ENCODE measurements at places on chromosomes 12 and 14. TPM values are rescaled to one million over a fixed set of nuclear protein-coding genes. Genes with fewer than 3 reads are reported as not detected.

DNA sequence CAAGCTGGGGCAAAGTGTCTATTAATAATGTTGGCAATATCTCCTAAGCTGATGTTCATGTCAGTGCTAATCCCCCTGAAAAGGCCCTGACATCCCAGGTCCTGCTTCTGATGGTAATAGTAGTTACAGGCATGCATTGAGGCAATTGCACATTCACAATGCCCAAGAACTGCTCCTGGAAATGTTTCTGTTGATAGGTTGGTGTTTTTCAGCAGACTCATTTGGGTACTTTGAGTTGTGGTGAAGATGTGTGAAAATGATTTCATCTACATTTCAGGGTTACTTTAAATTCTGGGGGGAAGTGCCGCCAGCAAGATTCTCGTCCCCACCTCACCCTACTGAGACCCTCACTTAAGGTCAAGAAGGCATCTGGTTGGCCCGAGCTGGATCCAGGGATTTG, 92.9 kb downstream of the BBS10 start:
- DNase-seq, result no peak

The FAIM2 gene
- 7.2 TPM for total RNA-seq

The TAS2R8 gene
- not detected for total RNA-seq

DNA sequence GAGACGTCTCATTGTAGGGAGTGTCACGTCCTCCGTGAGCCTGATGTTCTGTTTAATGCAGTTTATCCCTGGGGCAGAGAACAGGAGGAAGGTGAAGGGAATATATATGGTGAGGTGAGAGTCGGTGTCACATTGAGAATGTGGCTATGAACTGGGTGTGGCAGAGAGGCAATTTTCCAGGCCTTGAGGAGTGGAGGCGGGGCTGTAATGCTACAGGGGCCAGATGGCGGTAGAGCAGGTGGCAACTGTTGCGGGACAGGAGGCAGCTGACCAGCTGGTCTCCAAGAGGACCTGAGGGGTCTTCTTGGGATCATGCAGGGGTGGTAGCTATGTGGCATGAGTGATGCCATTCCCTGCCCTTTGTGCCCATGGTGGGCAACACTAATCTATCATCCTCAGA, 59.6 kb downstream of the CACNA1C start:
- no peak for DNase-seq

The ESR2 gene
- not detected for total RNA-seq

DNA sequence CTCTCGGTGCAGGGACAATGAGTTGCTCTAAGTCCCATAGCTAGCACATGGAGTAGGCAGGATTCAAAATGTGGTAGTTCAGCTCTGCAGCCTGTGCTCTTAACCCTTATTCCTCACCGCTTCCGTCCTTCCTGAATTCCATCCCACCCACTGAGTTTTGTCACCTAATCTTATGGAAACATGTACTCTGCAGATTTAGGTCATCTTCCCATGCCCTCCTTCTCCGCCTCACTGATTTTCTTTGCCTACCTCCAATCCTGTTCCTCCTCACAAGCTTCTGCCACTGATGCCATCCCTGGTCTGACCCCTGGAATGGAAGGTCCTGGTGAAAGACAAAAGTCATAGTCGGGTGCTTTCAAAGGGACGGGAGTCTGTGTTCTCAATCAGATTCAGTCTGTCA, 46.5 kb upstream of the ABCC9 start:
- DNase-seq, result no peak

GRCh38 chr12:121561009-121561395, 19.8 kb downstream of the KDM2B start:
- DNase-seq, result no peak

The VSX2 gene
- not detected for total RNA-seq

The RPS6KL1 gene
- total RNA-seq, result 9.7 TPM

DNA sequence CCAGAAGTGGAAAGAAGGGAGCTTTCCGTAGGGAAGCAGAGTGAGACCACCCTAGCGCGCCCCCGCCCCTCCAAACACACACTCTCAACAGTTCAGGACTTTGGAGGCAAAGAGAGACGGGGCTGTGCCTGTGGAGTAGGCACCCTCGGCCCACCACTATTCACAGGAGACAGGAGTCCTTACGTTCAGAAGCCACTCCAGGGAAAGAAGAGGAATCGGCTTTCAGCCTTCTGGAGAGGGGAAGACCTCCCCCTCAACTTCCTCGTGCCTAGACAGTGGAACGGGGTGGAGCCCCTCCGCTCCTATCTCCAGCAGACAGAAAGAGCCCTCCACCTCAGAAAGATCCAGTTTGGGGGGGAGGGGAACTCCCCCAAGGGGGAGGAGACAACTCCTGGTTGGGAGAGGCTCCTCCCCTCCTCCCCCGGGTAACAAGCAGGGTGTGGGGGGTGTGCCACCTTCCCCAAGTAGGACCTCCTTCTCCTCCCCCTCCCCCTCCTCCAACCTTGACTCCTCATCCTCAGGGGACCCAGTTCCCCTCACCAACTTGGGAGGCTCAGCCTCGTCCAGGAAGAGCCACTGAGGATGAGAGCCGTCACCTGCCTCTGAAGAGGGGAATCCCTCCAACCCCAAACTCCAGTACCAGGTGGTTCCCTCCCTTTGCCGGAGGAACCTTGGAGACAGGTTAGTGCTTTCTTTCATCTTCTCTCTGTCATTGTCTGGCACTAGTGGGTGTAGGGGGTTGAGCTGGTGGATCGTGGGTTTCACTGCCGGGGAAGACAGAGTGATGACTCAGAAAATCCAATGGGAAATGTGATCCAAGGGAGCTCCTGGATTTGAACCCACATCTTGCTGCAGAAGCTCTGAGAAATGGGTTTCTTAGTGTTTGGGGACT, 883 bp downstream of the FOXJ2 start:
- no peak for DNase-seq

The PRR4 gene
- total RNA-seq, result 1.6 TPM

GRCh38 chr14:32491416-32492016, 162.4 kb downstream of the AKAP6 start:
- no peak for DNase-seq

DNA sequence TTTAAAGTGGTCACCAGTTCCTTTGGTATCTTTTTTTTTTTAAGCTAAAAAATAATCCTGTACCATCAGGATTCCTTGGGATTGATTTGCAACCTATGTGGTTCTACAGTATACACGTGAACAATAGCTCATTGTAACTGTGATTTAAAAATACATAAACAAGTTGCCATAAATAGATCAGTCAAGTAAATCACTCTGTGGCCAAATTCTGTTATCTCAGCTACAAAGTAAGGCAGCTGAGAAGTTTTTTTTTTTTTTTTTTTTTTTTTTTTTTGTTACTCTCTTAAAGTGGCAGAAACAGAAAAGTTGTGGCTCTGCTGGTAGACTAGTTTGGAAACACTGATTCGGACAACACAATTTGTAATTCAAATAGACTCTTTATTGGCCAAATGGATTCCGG, 104.5 kb downstream of the PRICKLE1 start:
- no peak for DNase-seq

DNA sequence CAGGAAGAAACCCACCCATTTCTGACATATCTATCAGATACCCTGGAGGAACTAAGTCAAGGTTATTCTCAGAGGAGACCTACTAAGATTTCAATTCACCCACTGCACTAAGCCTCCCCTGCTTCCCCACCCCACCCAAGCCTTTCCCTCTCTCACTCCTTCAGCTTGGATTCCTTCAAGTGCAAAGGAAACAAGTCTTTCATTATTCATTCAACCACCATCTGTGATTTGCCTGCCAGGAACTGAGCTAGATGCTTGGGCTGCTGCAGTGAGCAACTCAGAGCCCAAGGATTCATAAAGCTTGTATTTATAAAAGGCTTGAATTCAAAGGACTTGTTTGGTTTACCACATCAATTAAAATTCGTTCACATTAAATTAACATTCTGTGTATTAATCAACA, 161.3 kb downstream of the GXYLT1 start:
- DNase-seq, result no peak

The CMKLR1 gene
- total RNA-seq, result 14.5 TPM

DNA sequence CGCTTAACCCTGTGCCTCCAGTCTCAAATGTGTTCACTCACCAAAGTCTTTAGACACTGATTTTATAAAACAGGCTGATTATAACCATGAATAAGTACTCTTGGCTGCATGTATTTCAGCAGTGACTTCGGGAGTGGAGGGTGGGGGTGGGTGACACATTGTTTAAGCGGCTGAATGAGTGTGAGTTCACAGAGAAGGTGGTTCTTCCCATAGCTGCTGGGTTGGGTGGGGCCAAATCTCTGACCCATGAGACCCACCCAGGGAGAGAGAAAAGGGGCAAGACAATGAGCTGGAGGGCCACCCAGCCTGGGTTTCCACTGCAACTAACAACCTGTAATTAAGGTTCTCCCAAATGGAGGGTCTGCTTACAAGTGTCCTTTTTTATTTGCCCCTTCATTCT, 96.4 kb downstream of the SYNE3 start:
- DNase-seq, result no peak

DNA sequence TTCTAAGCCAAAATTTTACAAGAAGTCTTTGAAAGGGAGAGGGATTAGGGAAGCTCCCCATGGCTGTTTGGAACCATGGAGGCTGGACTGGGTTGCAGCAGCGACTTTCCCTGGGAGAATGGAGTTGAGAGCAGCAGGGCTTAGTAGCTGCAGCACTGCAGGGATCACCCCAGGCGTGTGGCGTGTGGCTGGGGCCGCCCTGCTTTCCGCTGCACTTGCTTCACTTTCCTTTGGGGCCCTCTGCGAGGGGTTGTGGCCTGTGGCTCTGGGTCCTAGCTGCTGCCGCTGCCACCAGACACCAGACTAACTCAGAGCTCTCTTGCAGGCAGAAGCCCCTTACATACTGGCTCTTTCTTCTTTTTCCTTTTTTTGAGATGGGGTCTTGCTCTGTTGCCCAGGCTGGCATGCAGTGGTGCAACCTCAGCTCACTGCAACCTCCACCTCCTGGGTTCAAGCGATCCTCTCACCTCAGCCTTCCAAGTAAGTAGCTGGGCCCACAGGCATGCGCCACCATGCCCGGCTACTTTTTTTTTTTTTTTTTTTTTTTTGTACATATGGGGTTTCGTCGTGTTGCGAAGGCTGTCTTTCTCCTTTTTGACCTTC, 25.4 kb downstream of the CCDC62 start:
- DNase-seq, result no peak

DNA sequence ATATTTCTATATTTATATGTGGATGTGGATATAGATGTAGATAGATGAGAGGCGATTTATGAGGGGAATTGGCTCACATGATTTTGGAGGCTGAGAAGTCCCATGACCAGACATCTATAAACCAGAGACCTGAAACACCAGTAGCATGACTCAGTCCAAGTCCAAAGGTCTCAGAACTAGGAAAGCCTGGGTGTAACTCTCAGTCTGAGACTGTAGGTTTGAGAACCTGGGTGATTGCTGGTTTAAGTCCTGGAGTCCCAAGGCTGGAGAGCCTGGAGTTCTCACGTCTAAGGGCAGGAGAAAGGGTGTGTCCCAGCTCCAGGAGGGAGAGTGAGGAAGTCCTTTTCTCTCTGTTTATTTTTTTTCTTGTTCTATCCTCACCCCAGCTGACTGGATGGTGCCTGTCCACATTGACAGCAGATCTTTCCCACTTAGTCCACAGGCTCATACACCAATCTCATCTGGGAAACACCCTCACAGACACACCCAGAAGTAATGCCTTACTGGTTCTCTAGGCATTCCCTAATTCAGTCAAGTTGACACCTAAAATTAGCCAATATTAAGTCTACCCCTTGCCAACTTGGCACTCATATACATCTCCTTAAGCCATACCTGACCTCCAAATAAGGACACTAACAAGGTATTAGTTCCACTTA, 45.4 kb downstream of the EMP1 start:
- DNase-seq, result no peak

DNA sequence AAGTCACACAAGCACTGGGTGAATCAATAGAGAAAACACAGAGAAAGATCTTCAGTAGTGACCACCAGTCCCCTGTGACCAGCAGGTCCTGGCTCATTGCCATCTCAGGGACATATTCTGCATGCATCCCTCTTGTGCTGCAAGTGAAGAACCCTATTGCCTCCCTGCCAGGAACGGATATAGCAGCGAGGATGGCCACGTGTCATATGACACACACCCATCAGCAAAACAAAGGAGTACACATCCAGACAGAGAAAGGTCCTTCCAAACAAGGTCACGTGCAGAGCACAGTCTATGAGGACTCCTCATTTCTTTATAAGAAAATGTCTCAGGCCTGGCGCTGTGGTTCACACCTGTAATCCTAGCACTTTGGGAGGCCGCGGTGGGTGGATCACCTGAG, 638.4 kb downstream of the FLRT2 start:
- DNase-seq, result no peak

DNA sequence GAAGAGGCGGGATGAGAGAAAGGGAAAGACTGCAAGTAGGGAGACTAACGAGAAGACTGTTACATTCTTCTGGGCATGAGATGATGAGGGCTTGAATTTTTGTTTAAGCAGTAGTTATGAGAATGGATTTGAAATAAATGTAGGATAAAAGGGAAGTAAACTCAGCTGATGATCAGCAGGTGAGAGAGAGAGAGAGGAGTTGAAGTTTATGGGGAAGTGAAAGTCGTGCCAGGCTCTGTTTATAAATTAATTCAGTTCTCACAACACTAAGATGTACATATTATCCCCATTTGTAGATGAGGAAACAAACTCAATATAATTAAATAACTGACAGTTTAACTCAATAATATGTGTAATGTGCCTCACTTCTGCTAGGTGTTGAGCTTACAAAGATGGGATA, 170.0 kb upstream of the RMST start:
- DNase-seq, result no peak

GRCh38 chr14:53620317-53620716, 336.3 kb downstream of the BMP4 start:
- DNase-seq, result no peak

DNA sequence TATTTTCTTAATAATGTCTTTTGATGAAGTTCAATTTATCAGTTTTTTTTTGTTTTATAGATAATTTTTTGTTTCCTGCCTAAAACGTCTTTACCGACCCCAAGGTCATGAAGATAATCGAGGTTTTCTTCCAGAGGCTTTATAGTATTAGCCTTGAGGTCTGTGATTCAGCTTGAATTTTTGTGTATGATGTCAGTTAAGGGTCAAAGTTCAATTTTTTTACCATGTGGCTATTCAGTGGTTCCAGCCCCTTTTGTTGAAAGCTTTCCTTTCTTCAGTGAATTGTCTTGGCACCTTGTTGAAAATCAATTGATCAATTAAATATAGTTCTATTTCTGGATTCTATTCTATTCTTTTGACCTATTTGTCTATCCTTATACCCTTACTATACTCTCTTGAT, 3.2 kb upstream of the MGST1 start:
- no peak for DNase-seq

The DCN gene
- 1,186 TPM for total RNA-seq

GRCh38 chr14:94946244-94946643, 176.3 kb upstream of the GSC start:
- no peak for DNase-seq

DNA sequence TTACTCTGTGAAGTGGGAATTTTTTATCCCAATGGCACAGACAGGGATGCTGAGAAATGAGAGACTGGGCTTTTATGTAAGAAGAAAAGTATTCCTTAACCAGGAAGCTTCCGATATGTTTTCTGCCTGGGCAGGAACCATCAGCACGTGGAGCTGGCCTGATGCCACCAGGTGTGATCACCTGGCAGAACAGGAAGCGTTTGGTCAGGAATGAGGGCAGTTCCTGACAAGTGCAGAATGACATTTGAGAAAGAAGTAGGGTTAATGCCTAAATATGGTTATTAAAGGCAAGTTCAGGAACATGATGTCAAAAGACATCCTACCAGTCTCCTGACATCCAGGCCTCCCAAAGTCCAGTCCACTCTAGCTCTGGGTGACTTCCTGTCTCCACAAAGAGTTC, 210.3 kb downstream of the NUAK1 start:
- DNase-seq, result peak; percentile 53

The IL22 gene
- not detected for total RNA-seq

The RNFT2 gene
- 0.17 TPM for total RNA-seq

The PDZRN4 gene
- 54.0 TPM for total RNA-seq

GRCh38 chr14:21300892-21301291, 21.0 kb downstream of the RPGRIP1 start:
- DNase-seq, result no peak
